ENCODE measurements at places on chromosomes 7 and 10.

DNA sequence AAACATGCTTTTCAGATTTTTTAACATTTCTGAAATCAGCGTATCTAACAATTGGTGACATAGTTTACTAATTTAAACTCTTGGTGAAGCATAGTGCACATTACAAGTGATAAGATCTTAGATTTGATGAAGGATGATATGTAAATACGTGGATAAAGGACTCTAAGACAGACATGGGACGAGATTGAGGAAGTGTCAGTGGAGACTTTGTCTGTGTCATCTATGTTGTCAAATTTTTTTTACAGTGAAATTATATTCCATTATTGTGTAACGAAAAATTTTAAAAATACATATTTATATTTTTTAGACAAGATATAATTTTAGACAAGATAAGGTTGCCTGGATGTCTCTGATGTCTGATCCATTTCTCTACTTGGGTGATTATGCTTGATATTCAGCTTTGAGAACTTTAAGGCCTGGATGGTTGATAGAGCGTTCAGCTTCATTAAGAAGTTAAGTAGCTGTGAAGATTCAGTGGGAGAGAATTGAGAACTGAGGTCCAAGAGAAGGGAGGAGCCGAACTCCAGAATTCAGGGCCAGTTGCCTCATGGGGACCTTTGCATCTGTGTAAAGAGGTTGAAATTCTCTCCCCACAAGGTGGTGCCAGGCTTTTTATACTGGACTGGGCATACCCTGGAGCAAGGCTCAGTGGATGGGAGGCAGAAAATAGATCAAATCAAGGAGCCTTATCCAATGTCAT, 62.7 kb downstream of the KAT6B start:
- DNase-seq = no peak

GRCh38 chr10:109892931-109893330, 30.4 kb downstream of the XPNPEP1 start:
- no peak for DNase-seq

GRCh38 chr7:24115661-24116060, 168.3 kb upstream of the NPY start:
- no peak for DNase-seq

DNA sequence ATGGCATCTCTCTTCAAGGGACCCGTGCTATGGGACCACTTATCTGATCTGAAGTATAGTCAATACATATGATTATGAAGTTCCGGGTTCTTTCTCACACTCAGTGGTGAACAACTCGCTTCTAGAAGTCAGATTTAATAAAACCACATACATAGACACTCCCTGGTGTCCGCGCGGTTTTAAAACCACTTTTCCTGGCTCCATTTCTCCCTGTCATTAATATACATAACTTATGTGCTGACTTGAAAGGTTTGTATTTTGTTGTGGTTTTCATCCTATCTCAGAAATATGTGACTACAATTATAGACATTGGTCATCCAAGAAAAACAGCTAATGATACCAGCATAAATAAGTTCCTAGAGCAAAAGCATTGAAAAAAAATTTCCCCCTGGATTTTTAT, 34.0 kb downstream of the SVIL start:
- no peak for DNase-seq

- no peak for DNase-seq
Measured at GRCh38 chr7:34761206-34761605, 103.2 kb downstream of the NPSR1 start.

GRCh38 chr7:156100086-156100485, 287.8 kb upstream of the SHH start:
- no peak for DNase-seq

GRCh38 chr10:73094986-73095480, 1.6 kb downstream of the P4HA1 start:
- no peak for DNase-seq

DNA sequence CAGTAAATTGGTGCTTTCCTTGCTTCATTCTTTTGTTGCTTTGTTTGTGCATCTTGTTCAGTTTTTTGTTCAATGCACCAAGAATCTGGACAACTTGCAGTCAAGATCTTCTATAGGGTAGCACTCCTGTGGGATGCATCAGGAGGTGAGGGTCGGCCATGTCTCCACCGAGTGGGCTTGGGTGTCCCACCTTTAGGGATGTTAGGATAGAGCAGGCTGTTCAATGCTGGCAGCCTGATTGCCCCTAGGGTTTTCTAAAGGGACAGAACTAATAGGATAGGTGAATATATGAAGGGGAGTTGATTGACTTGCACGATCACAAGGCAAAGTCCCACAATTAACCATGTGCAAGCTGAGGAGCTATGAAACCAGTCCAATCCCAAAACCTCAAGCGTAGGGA, 109.9 kb downstream of the GLRX3 start:
- DNase-seq = no peak

- DNase-seq = no peak
Measured at GRCh38 chr10:115969591-115969990, 303.4 kb downstream of the GFRA1 start.

DNA sequence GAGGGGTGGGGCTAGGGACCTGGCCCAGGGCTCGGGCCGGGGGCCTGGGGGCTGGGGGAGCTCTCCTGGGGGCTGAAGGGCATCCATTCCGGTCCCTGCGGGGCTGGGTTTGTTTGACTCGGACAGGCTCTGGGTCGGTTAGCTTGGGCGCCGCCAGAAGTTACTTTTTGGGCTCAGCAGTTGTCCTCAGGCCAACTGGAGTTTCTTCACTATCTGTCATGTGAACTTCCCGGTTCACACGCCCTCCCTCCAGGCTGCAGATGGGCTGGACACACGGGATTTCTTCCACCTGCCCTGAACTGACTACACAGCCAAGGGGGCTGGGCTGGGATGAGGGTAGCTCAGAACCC, 3.8 kb downstream of the SLC4A2 start:
- no peak for DNase-seq

DNA sequence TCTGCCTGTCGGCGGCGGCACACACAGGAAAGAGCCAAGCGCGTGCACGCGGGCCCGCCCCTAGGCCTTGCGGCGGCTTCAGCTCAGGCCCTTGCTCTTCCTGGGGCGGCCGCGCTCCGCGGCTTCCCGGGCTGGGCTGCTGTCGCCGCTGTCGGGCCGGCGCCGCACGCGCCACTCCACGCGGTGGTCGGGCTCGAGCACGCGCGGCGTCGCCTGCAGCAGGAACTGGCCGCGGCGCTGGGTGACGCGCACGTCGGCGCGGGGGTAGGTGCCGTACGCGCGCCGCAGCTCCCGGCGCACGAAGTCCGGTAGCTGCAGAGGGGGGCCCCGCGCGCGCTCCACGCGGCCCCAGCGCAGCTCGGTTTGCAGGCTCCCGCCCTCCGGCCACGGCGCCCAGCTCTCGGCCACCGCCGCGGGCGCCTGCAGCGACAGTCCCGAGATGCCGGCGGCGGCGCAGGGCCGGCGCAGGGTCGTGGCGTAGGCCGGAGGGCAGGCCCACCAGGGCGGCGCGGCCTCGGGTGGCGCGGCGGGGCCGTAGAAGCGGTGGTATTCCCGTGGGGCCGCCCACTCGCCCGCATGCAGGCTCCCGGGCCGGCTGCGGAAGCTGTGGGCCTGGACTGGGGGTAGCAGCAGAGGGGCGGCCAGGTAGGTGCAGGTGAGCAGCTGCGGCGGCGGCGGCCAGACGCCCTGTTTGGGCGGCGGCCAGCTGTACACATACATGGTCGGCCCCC, 804 bp downstream of the C10orf95 start:
- DNase-seq = peak; percentile 93

GRCh38 chr10:30862486-30862885, 169.2 kb downstream of the ZNF438 start:
- DNase-seq = no peak

DNA sequence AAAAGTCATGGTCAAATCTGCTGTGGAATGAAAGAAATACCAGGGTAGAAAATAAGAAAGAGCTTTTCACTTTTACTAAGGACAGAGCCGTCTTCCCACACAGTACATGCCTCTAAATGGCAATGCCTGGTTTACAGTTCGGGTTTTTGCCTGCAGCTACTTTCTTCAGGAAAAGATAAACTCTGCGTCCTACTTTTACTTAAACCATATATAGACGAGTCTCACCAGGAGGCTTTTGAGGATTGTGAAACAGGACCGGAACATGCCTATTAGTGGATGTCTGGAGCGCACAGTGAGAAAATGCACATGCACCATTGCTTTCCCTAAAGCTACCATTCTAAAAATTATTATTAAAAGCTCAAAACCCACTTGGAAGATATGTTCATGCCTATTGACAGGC, 70.5 kb downstream of the KLF6 start:
- DNase-seq = no peak

Measured in CD4-positive, alpha-beta T cell treated with Interleukin-21 for 1 hour (primary cell).